Activated CD4-positive, alpha-beta T cell treated with anti-CD3 and anti-CD28 coated beads for 1 hour (primary cell): ENCODE measurements at places on chromosomes 1 and 21.

- no peak for DNase-seq
Measured at GRCh38 chr1:61226791-61227567, 144.6 kb downstream of the NFIA start.

GRCh38 chr1:61182049-61182448 lies 99.7 kb downstream of the NFIA start:
- DNase-seq = no peak

GRCh38 chr1:43383449-43383848 lies 6.2 kb downstream of the MED8 start:
- DNase-seq = no peak

DNA sequence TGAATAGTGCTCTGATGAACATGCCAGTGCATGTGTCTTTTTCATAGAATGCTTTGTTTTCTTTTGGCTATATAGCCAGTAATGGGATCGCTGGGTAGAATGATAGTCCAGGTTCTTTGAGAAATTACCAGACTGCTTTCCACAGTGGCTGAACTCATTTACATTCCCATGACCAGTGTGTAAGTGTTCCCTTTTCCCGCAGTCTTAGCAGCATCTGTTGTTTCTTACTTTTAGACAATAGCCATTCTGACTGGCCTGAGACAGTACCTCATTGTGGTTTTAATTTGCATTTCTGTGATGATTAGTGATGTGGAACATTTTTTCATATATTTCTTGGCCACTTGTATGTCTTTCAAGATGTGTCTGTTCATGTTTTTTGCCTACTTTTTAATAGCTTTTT lies 784.5 kb downstream of the USP25 start:
- DNase-seq = no peak

DNA sequence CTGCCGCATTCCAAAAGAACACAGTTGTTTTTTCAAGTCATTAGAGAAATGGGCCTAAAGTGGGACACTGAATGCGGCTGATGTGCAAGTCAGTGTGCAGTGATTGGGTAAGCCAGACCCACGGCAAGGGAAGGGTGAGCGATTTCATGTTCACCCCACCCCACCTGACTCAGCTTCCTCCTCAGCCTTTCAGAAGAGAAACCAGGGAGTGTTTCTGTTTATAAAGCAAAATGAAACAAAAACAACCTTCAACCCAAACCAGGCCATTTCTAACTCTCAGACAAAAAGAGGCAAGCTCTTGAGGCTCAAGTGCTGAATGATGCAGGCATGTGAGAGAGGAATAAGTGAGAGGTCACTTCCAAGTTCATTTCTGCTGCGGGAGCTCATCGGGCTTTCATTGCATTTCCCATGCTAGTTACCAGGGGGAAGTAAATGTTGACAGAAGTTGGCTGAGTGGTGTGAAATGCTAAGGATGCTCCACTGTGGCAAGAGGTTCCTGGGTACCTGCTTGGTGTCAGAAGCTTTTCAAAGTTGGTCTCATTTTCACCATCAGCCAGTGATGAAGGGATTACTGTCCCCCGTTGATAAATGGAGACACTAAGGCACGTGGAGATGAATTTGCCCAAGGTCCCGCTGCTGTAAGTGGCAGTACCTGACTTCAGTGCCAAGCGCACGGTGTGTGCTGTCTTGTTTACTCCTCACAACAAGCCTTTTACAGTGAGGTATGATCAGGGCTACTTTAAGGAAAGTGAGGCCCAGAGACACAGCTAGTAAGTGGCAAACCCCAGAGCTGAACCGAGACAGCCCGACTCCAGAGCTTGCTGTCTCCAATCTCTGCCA lies 29.1 kb downstream of the STPG1 start:
- DNase-seq = no peak

- no peak for DNase-seq
Measured at GRCh38 chr1:23593556-23594148, 34.4 kb upstream of the ID3 start.

GRCh38 chr1:65003316-65003664 lies 36.9 kb upstream of the JAK1 start:
- DNase-seq = no peak

GRCh38 chr1:232664844-232665777 lies 35.2 kb upstream of the SIPA1L2 start:
- DNase-seq = no peak

GRCh38 chr1:43651188-43651587 lies 1.2 kb downstream of the KDM4A start:
- no peak for DNase-seq

GRCh38 chr21:46437511-46437910 lies 21.2 kb upstream of the DIP2A start:
- no peak for DNase-seq

DNA sequence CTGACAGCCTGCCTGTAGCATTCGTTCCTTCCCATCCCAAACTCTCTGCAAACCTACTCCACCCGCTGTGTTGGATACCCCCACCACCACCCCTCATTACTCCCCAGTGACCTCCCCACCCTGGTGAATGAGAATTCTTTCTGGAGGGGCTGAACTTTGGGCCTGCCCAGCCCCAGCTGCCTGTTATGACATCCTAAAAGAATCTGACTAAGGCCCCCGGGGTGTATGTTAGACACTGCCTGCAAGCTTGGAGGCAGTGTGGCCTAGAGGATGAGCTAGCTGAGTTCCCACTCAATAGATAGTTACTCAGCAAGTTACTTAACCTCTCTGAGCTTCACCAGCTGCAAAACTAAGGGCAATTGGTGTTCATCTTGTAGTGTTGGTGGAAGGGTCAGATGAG lies 110.2 kb upstream of the FGGY start:
- no peak for DNase-seq

DNA sequence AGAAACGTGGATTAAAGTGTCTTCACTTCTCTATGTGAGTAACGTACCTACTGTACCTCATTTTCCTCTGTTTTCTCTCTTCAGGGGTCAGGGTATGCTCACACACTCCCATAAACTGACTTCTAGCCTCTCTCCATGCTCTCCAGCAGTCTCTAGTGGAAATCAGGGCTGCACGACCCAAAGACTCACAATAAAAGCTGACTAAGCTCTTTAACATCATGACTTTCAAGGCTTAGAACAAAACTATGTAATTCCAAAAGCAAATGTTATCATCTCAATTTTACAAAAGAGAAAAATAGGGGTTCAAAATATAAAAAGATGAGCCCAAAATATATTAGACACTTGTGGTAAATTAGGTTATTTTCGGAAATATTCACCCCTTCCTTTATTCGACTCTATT lies 62.5 kb upstream of the KRTAP11-1 start:
- no peak for DNase-seq

- no peak for DNase-seq
Measured at GRCh38 chr1:66585002-66585401, 51.0 kb downstream of the SGIP1 start.

DNA sequence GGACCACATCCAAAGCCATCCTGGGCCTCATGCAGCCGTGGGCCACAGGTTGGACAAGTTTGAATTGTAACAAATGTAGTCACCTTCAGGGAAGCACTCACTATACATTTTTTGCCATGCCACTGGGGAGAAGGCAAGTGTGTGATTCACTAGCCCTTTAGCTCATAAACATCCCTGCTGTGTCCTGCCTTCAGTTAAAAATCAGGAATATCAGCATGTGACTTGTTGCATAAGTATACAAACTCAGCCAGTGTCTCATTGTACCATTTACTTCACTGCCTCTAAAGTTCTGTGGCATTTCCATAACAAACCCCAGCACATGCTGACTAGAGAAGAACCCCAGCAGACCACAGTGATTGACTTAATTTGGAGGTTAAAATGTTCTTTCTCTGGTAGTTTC lies 142.0 kb upstream of the C1orf105 start:
- DNase-seq = no peak

- no peak for DNase-seq
Measured at GRCh38 chr1:95753382-95754016, 519.5 kb downstream of the RWDD3 start.

GRCh38 chr1:57019236-57019839 lies 53.5 kb upstream of the C8B start:
- no peak for DNase-seq

DNA sequence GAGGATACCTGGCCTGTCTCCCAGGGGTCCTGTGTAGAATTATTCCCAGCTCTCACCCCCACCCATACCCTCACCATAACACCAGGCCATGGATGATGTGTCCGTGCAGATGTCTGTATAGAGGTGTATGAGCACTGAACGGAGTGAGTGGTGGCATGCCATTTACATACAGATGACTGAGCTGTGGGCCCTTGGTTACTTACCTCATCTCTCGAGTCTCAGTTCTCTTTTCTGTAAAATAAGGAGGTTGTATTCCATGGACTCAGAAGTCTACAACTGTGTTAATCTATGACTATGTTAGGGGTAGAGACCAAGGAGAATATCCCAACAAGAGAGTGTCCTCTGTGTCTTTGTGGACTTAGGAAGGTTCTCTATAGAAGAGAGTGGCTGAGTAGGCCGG lies 65.6 kb upstream of the CD1D start:
- DNase-seq = no peak

DNA sequence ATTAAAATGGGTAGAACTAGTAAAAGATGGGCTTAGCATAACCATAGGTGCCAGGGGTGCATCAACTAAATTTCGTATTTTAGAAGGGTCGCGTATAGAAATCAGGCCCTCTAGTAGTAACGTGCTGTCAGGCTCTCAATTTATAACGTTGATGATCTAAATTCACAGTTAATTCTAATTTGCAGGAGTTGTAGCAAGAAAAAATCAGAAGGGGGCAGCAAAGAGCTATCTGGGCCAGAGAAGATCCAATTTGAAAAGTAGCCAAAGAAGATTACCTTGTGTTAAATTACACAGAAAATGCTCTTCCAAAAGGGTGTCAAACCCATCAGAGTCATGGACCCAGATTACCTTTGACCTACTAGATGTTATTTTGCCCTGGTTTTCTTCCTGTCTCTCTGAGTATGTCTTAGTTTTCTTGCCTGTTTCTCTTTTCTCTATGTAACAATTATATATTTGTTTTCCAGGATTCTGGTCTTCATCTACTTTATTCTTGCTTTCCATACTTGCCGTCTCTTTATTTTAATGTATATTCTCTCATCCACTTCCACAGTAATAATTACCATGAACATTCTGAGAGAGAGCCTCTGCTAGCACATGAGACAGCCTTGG lies 1030.9 kb downstream of the AMY1C start:
- no peak for DNase-seq

- no peak for DNase-seq
Measured at GRCh38 chr21:45995686-45996179, 14.2 kb downstream of the COL6A1 start.

DNA sequence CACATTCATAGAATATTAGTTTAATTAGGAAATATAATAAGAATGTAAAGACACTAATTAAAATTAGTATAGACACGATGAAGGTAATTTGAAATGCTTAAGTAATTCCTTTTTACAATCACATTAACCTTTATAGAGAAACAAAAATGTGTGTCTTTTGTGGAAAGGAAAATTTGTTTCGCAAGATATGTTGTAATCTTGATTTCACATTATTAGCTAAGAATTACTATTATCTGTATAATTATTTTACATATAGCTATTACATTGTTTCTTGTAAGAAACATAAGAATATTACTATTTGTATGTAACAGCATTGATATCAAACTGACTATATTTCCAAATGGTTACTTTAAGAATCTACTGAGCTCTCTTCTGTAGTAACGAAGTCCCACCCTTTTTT lies 111.2 kb downstream of the PTPRC start:
- DNase-seq = no peak

GRCh38 chr21:34528131-34528561 lies 16.1 kb upstream of the KCNE1 start:
- no peak for DNase-seq

GRCh38 chr1:87686136-87686495 lies 357.4 kb downstream of the LMO4 start:
- DNase-seq = no peak

DNA sequence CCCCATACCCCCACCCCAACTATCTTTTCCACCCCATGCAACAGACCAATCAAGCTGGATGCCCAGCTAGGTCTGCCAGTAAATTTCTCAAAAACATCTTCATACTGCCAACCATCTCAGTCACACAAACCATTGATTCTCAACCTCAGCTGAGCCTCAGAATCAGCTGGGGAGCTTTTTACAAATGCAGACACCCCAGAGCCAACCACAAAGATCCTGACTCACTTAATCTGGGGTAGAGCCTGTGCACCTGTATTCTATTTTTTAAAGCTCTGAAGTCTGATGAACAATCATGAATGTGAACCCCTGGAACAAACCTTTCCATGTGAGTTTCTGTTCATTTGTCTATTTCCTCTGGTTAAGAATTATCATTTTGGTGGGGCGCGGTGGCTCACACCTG lies 66.0 kb downstream of the ZNF281 start:
- DNase-seq = no peak

GRCh38 chr1:85681087-85681486 lies 27.1 kb downstream of the ZNHIT6 start:
- no peak for DNase-seq

DNA sequence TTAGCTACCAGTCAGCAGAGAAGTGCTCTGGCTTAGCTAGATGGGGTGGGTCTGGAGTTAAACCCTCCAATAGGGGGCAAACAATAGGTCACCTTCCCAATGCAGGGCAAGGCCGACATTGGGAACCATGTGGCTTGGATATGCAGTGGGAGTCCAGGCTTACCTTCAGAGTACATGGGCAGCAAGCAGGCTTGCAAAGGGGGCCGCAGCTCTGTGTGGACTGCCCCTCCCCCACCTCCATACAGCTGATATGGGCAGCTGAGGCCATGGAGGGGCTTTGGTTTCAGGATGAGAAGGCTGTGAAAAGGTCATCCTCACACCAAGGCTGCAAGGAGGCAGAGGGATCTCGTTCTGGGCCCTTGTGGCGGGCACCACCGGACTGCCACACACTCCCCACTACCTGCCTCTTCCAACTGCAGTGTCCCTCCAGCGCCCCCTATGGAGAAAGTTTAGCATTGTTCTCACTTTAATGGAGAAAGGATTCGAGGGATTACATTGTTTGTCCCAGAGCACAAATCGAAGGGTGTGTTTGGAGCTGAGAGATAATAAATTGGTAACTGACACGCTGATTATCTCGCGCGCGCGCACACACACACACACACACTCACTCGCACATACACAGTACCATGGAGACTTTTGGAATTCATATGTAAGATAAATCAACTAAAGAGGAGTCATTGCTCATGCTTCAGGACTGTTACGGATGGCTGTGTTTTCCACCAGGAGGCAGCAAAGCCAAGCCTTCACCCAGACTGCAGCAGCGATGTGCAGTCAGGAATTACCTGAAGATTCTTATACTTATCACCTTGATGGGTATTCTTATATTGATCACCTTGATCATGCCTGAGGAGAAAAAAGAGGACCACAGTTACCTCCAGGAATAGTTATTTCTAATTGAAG lies 7.0 kb upstream of the SMCP start:
- no peak for DNase-seq

DNA sequence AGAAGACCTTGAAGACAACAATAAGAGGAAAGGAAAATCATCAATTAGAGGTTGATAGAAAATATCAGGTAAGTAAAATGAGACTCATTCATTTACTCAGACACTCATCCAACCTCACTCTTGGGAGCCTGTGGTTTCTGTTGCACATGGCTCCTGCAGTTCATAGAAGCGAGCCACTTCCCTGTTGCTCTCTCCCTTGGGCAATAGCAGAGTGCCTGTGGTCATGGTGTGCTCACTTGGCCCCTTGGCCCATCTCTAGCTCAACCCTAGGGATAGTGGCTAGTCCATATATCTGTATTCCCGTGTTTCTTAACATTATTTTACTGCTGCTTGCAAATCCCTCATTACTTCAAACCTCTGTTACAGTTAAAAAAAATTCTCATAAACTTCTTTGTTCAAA lies 368.6 kb downstream of the PTPRC start:
- no peak for DNase-seq

GRCh38 chr1:205936311-205936710 lies 6.9 kb downstream of the SLC26A9 start:
- DNase-seq = no peak

GRCh38 chr1:40096646-40096976 lies 441 bp downstream of the PPT1 start:
- no peak for DNase-seq
